Stimulated activated CD8-positive, alpha-beta memory T cell treated with anti-CD3 and anti-CD28 coated beads, Interleukin-2, amount 100 ng/mL, for 48 hours (primary cell): ENCODE measurements at places on chromosomes 7 and 10.

DNA sequence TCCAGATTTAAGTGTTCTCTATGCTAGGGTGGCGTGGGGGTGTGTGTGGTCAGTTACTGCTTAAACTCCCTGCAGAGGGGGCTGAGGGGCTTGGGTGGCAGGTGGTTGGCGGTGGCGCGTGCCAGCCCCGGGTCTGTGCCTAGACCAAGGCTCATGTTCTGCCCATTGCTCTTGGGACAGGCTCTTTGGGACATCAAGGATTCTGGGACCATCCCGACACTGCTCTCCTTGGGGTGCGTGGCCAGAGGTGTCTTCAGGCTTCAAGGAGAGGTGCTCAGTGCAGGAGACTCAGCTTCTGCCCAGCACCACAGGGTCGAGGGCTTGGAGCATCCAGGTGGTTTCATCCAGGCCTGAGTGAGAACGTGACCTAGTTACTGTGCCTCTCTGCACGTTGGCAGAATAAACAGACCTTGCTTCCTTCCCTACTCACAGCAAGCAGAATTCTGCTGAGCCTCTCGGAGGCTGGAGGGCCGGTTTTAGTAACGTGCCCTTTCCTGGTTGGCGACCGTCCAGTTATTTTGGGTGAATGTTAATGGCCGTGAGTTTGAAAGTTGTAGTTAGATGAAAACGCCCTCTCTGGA, 39.9 kb downstream of the CAMK1D start:
- DNase-seq: no peak

- DNase-seq: no peak
These were observed 274.6 kb upstream of the COBL start for GRCh38 chr7:51591223-51591622.

DNA sequence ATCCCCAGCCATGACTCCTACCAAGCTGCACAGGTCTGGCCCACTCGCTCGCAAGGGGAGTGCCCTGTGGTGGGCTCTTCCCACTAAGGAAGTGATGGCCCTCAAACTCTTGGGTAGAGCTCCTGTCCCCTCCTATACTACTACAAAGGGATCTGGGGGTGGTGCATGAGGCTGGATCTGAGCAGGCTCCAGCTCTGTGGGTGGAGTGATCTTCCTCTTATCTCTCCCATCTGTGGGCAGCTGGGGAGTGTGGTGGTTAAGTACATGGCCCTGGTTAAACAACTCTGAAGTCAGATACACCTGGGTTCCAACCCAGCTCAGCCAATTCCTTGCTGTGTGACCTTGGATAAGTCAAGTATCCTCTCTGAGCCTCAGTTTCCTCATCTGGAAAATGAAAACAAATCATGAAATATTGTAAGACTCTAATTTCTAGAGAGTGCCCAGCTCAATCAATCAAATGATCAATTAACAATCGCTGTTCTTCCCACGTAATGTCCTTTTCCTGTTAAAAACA, 17.4 kb downstream of the DDIT4 start:
- no peak for DNase-seq

GRCh38 chr7:83629117-83629880, 19.6 kb downstream of the SEMA3E start:
- DNase-seq: no peak

DNA sequence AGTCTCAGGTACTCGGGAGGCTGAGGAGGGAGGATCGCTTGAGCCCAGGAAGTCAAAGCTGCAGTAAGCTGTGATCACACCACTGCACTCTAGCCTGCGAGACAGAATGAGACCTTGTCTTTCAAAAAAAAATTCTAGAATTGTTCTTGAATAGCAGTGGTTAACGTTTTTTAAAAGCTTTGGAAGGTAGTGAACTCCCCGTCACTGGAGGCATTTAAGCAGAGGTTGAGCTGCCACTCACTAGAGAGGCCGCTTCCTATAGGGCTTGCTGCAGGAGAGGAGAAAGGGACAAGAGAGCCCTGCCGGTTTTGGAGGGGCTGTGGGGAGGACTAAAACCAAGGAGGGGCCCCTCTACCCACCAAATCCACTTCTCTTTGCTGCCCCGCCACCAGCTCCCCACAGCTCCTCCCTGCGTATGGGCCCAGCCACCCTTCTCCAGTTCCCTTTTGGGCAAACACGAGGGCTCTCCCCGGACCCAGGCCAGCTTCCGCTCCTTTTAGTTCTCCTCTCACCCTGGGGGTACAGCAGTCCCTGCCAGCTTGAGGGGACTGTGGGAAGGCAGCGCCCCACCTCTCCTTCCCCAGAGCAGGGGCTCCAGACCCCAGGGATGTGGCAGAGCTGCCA, 86.9 kb upstream of the GTF2I start:
- DNase-seq: no peak

- DNase-seq: no peak
These were observed 34.8 kb upstream of the HNRNPH3 start for GRCh38 chr10:68296843-68297663.
